ENCODE measurements at places on chromosomes 2 and 18. TPM values are rescaled to one million over a fixed set of nuclear protein-coding genes. Genes with fewer than 3 reads are reported as not detected.

FAM110C gene
- 0.72 TPM for total RNA-seq

LINC00305 gene
- total RNA-seq: not detected

METTL4 gene
- 21.4 TPM for total RNA-seq

DNA sequence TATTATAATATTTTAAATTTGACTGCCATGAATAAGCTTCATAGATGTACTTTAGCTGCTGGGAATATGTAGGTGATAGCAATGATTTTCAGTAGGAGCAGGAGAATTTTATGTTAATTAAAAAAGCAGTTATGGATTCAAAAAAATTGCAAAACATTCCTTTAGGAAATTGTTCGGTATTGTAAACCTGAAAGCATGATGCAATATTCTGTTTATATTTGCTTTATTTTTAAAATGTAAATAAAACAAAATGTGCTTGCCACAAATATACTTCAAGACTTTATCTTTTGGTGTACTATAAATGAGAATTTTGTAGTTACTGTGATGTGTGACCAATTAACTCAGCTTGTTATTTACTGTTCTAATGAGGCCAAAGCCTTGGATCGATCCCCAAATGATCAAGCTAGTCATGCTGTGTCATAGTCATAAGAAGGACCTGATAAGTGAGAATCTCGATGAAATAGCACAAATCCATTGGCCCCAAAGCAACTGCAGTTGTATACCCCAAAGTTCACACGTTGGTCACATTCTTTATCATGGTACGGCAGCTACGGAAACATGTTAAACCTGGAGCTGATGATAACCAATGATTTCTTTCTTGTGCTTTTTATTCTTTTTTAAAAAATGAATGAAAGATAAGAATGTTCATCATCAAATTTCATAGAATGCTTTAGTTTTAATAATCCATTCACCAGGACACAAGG is 23.6 kb upstream of the ATIC start:
- no peaks in the 10 kb centered on the region for H3K4me1 ChIP-seq
- no peaks in the 10 kb centered on the region for H3K36me3 ChIP-seq
- no peak for DNase-seq
- H3K4me3 ChIP-seq: no peak overlapping the region
- no peak overlapping the region for H3K27ac ChIP-seq
- H3K27me3 ChIP-seq: peaks cover 2% of the 10 kb centered on the region

DNA sequence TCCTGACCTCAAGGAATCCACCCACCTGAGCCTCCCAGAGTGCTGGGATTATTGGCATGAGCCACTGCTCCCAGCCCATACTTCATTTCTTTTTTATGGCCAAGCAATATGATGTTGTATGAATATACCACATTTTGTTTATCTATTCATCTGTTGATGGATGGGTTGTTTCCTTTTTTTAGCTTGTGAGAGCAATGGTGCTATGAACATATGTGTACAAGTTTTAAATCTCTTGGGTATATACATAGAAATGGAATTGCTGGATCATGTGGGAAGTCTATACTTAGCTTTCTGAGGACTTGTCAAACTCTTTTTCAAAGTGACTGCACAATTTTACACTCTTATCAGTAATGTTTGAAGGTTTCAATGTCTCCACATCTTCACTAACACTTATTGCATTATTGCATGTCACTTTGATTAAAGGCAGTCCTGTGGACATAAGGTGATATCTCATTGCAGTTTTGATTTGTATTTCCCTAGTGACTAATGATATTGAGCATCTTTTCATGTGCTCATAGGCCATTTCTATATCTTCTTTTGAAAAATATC is 167.1 kb upstream of the SPHKAP start:
- DNase-seq: no peak
- H3K4me1 ChIP-seq: no peaks in the 10 kb centered on the region

GRCh38 chr2:23734416-23734815 is 192.5 kb downstream of the ATAD2B start:
- H3K27me3 ChIP-seq: no peaks in the 10 kb centered on the region
- no peaks in the 10 kb centered on the region for H3K4me1 ChIP-seq
- H3K36me3 ChIP-seq: peaks cover 13% of the 10 kb centered on the region
- no peak overlapping the region for H3K27ac ChIP-seq
- no peak overlapping the region for H3K4me3 ChIP-seq

GRCh38 chr2:23286758-23287704 is 97.9 kb upstream of the KLHL29 start:
- H3K36me3 ChIP-seq: no peaks in the 10 kb centered on the region
- H3K4me3 ChIP-seq: no peak overlapping the region
- DNase-seq: no peak

DNA sequence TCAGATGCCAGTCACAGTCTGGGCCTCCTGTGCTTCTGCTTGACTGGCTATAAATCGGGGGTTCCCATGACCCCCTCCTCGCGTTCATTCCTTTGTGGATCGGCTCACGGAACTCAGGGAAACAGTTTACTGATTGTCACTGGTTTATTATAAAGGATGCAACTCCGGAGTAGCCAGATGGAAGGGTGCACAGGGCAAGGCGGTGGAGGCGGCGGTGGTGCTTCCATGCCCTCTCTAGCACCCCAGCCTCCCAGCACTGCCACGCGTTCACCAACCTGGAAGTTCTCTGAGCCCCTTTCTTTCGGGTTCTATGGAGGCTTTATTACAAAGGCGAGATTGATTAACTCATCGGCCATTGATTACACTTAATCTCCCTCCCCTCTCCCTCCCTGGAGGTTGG is 15.6 kb downstream of the LPIN1 start:
- H3K27ac ChIP-seq: no peak overlapping the region
- H3K4me3 ChIP-seq: no peak overlapping the region
- DNase-seq: no peak
- H3K4me1 ChIP-seq: peaks cover 32% of the 10 kb centered on the region
- H3K36me3 ChIP-seq: no peaks in the 10 kb centered on the region
